ENCODE measurements at places on chromosomes 7 and 10.

GRCh38 chr10:102628451-102628911 lies 15.8 kb upstream of the TRIM8 start:
- peaks cover 67% of the 10 kb centered on the region for H3K4me1 ChIP-seq
- no peaks in the 10 kb centered on the region for H3K36me3 ChIP-seq
- H3K27ac ChIP-seq, result peak overlapping the region; percentile 88
- no peaks in the 10 kb centered on the region for H3K27me3 ChIP-seq
- peak; percentile 53 for DNase-seq

DNA sequence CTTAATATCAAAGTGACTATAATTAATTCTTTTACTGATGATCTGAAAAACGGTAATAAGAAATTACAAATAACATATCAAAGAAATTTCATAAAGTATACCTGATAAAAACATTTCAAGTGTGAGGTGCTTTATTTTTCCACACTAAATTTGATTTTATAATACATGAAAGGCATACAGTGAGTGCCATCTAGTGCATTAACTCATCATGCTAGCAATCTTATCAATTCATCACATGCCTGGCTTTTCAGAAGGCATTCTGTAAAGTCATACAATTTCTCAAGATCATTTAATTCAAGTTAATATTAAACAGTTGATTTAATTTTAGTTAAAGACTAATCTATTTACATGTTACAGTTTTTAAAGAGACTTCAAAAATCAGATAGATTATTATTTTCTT lies 1020.9 kb downstream of the GATA3 start:
- H3K27me3 ChIP-seq, result no peaks in the 10 kb centered on the region
- no peak overlapping the region for H3K4me3 ChIP-seq
- no peaks in the 10 kb centered on the region for H3K4me1 ChIP-seq

- no peaks in the 10 kb centered on the region for H3K36me3 ChIP-seq
- H3K27me3 ChIP-seq, result no peaks in the 10 kb centered on the region
- H3K27ac ChIP-seq, result no peak overlapping the region
- no peaks in the 10 kb centered on the region for H3K4me1 ChIP-seq
Observed at GRCh38 chr7:72465521-72465920, 53.4 kb upstream of the CALN1 start.

DNA sequence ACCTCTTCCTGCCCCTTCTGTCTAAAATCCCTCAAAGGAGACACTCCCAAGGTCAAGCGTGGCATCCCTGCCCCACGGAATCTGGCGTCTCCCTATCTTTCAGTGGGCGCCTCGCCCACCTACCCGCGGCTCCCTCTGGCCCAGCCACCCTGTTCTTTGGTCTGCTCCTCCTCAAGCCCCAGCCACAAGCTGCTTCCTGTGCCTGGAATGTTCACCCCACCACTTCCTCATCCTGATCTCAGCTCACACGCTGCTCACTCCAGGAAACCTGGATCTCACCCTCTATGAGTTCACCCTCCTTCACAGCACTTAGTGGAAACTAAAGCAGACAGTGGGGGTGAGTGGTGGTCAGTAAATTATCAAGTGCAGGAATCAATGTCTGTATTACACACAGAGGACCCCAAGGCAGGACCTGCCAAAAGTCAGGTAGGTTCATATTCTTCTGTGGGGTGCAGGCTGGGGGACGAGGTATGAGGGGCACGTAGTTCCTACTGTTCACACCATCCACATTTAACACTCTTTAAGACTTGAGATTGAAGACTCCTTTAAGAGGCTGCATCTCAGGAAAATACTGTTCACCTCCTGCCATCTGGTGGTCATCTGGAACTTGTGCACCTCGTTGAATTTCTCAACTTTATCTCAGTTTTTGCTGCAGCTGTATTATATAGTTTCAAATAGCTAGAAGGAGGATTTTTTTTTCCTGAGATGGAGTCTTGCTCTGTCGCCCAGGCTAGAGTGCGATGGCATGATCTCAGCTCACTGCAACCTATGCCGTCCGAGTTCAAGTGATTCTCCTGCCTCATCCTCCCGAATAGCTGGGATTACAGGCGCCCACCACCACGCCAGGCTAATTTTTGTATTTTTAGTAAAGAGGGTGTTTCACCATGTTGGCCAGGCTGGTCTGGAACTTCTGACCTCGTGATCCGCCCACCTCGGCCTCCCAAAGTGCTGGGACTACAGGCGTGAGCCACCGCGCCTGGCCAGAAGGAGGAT lies 166.6 kb downstream of the ARHGAP21 start:
- no peaks in the 10 kb centered on the region for H3K27me3 ChIP-seq
- no peak overlapping the region for H3K27ac ChIP-seq
- H3K4me3 ChIP-seq, result no peak overlapping the region
- no peaks in the 10 kb centered on the region for H3K4me1 ChIP-seq
- no peaks in the 10 kb centered on the region for H3K36me3 ChIP-seq
